Lower lobe of right lung (tissue), 2 donors: ENCODE measurements at places on chromosomes 1 and 21. TPM values are rescaled to one million over a fixed set of nuclear protein-coding genes. Genes with fewer than 3 reads are reported as not detected.

DNA sequence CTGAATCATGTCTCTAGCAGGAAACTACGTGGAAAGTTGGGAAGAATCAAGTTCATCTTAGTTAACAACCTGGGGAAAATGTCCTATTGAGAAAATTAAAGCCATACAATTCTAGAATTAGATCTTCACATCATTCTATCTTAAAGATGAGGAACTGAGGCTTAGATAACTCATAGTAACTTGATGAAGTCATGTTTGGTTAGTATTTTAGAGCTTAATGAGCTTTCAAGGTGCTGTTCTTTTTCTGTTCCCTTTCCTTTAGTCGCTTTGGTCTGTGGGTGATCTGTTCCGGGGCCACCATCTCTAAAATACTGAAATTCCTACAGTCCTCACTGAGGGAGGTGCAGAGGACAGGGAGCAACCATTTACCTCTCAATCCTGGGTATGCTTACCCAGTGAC lies 4.3 kb upstream of the GLUL start:
- no peak for DNase-seq

- no peak for DNase-seq
Observed at GRCh38 chr1:234614081-234614489, 4.1 kb upstream of the IRF2BP2 start.

- no peak for DNase-seq
Observed at GRCh38 chr1:20684651-20685050, 23.5 kb upstream of the DDOST start.

GRCh38 chr1:1183221-1183747 lies 9.6 kb downstream of the TTLL10 start:
- DNase-seq = peak; percentile 42

- no peak for DNase-seq
Observed at GRCh38 chr1:230821346-230821745, 47.0 kb downstream of the C1orf198 start.

DNA sequence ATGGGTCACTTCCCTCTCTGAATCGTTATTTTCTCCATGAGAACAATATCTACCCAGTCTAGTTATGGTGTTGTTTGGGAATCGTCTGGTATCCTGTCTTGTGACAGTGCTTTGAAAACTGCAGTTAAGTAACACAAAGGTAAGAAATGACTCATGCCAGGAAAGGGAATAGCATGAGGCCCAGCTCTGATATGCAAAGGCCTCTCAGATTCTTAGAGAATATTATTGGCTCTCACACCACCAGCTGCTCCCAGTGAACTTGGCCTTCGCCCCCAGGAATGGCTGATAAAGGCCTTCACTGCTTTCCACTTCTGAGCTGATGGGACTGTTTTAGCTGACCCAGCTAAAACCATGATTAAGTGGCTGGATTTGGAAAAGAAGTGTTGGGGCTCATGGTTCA lies 27.1 kb downstream of the NEK2 start:
- DNase-seq = no peak

DNA sequence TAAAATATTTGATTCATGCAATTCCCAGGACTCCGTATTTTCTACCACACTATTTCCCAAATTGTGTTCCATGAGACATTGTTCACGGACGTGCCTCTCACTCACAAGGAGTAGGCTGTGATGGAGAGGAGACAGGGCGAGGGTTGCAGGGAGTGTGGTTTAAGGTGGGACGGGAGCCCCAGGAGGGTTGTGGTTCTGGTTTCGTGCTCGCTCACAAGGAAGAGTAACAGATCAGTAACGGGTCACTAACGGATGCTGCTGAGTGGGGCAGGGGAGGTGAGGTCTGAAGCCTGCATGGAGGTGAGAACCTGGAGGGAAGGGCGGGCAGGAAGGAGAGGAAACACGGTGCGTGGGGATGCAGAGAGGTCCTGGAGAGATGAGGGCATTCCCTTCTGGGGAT lies 28.8 kb downstream of the TFF3 start:
- DNase-seq = peak; percentile 23

GRCh38 chr1:63450416-63450815 lies 72.6 kb downstream of the ITGB3BP start:
- no peak for DNase-seq

DNA sequence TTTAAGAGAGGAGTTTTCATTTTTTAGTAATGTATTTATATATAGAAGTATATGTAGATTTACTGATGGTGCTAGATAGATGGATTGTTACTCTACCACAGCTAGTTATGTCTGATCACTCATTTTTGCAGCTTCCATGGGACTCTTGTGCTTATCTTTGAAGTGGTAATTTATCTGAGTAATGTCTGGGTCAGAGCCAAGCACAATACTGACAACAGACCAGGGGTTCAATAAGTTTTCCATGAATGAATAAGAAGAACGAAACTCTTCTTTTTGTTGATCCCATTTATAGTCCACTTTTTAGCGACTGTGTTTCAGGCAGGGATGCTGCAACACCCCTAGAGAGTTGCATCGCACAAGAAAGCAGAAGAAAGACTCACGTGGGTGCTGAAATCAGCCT lies 935.2 kb downstream of the PLA2G4A start:
- DNase-seq = no peak

- DNase-seq = no peak
Observed at GRCh38 chr1:86018283-86018923, 138.2 kb downstream of the COL24A1 start.

DNA sequence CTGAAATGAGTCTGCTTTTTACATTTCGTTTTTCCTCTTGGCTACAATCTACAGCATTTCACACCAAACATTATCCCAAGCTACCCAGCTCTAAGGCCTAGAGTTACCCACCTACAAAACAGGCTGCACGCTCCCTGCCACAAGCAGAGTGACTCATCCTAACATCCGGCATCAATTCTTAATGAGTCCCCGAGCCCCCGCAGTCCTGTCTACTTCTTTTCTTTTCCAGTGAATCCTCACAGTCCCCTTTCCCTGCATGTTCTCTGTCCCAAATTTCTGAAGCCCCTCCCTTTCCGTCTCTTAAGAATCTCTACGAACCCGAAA lies 650 bp downstream of the PCNX2 start:
- DNase-seq = no peak

DNA sequence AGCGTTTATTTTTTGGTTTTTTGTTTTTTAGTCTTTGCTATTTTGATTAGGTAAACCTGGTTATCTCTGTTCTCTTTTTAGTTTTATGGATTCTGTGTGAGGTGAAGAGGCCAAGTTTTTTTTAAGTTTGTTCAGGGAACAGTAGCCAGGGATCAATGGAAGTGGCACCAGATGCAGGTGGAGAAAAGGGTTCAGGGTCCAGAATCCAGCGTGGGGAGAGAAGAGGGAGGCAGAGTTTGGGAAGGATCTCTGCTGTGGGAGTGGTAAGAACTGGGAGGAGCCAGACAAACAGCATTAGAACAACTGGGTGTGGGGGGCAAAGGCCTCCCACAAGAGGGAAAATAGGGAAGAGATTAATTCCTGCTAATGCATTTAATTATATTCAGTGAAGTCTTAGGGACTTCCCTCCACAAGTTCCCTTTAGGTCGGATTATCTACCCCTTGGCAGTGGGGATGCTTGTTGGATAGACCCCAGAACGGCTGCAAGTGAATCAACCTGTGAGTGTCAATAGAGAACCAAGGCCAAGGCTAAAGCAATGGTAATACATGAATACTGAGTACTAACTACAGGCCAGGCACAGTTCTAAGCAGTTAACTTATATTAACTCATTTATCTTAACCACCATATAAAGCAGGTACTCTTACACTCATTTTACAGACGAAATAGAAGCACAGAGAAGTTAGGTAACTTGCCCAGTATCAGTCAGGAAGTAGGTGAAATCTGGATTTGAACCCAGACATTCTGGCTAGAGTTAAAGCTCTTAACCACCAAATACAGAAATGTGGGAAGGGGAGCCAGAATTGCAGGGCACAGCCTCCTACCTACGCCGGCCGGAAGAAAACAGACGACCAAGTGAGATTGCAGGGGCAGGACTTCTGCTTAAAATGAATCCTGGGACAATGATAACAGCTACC lies 498 bp downstream of the GNAT2 start:
- no peak for DNase-seq

HENMT1 gene
- 6.5 TPM for total RNA-seq

LCE1B gene
- not detected for total RNA-seq

PRELP gene
- 47.5 TPM for total RNA-seq

INSRR gene
- not detected for total RNA-seq

PGLYRP3 gene
- not detected for total RNA-seq

MTF2 gene
- 20.2 TPM for total RNA-seq

CAMK2N1 gene
- 43.0 TPM for total RNA-seq

ILDR2 gene
- 1.6 TPM for total RNA-seq
